ENCODE measurements at places on chromosomes 12 and 14.

DNA sequence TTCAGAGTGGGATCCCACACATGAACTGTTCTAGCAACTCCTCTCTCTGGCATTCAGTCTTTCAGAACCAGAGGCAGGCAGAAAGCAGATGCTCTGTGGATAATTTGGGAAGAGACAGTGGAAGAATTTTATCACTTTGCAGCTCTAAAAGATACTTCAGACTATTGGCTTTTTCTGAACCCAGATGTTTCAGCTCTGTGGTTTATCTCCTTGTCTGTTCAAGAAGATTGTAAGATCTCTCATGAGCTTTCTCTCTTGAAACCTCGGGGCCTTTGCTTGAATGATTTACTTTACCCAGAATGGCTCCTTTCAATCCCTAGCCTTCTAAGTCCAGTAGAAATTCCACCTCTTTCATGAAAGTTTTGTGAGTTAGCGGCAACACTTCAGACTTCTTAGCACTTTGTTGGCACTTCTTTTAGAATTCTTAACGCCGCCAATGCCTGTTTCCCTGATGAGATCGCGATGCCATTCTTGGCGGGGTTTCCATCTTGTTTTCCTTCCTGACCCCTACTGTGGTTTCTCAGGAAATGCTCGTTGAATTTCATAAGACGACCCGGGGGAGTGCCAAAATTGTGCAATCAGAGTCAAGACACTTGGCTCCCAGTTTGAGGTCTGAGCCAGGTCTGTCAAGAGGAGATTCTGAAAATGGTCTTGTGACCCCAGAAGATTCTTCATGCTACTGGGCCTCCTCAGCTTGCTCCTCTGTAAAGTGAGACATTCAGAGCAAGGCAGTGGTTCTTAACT lies 107.0 kb upstream of the PRICKLE1 start:
- no peak for DNase-seq

DNA sequence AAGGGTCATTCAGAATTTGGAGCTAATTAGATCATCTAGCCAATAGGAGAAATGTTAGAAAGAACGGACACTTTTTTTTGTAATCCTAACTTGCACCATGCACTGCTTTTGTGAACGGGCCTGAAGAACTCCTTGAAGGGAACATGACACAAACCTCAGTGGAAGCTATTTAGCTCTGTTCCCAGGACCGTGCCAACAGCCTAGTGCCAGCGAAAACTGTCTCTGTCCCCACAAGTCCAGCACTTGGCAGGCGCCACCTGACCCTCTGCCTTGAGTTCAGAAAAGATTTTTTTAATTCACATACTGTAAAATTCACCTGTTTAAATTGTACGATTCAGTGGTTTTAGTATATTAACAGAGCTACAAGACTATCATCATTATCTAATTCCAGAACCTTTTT lies 31.3 kb upstream of the KCNA5 start:
- no peak for DNase-seq

GRCh38 chr14:99321955-99322730 lies 50.1 kb upstream of the BCL11B start:
- DNase-seq, result no peak

DNA sequence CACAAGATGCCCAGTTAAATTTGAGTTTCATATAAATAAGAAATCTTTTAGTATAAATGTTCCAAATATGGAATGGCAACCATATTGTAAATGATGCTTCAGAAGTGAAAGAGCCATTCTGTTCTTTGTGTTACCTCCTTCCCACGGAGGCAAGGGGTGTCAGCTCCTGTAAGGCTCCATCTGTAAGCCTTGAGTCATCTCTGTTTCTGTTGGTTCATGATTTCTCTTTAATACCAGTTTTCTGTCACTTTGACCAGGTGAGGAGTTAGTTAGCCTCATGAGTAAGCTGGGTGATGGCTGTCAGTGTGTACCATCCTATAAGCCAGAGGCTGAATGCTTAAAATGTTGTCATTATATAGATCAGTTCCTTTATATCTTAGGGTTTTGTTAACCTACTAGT lies 61.9 kb downstream of the TMEM30B start:
- no peak for DNase-seq

- no peak for DNase-seq
These were observed 6.0 kb downstream of the DMAC2L start for GRCh38 chr14:50318031-50318626.

GRCh38 chr12:103561174-103561573 lies 25.9 kb upstream of the STAB2 start:
- DNase-seq, result no peak

DNA sequence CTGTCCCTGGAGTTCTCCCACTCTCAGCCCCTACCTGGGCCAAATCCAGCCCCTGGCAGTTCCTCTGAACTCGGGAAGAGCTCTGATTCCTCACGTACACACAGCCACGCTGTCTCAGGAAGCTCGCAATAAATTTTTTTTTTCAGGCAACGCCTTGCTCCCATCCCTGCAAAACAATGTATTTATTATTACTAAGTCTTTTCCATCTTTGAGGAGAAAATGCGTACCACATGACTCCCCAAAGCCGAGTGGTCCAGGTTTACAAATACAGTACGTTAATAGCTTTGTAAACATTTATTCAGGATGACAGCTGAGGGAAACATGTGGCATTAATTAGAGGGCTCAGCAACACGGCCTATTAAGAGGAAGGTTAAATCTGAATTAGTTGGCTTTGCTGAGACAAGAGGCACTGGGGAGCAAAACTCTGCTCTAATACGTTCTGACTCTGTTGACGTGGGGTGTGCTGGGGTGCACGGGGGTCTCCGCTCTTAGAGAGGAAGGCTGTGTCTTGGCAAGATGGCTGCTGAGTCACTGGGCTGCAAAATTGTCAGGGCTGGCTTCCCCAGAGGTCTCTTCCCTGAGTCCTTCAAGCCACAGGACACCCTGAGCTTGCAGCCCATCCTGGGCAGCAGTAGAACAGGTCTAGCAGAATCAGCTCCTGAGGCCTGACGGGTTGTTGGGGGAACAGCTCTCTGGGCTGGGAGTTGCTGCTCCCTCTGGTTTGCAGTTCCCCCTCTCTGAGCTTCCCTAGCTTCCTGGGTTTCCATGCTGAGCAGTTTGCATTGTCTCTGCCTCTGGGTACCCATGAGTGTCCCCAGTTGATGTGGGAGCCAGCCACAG lies 185.2 kb upstream of the TBX3 start:
- DNase-seq, result no peak

GRCh38 chr12:1418144-1418543 lies 176.2 kb downstream of the FBXL14 start:
- DNase-seq, result no peak

- no peak for DNase-seq
These were observed 43.0 kb downstream of the CCNK start for GRCh38 chr14:99524091-99524661.

- DNase-seq, result no peak
These were observed 21.0 kb downstream of the PIGH start for GRCh38 chr14:67579040-67579439.

DNA sequence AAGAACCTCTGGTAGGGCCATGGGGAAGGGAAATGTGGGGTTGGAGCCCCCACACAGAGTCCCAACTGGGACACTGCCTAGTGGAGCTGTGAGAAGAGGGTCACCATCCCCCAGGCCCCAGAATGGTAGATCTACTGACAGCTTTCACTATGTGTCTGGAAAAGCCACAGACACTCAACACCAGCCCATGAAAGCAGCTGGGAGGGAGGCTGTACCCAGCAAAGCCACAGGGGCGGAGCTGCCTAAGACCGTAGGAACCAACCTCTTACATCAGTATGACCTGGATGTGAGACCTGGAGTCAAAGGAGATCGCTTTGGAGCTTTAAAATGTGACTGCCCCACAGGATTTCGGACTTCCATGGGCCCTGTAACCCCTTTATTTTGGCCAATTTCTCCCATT lies 97.8 kb downstream of the HMGA2 start:
- DNase-seq, result no peak

- DNase-seq, result no peak
These were observed 47.6 kb upstream of the RBM19 start for GRCh38 chr12:114013575-114014345.

DNA sequence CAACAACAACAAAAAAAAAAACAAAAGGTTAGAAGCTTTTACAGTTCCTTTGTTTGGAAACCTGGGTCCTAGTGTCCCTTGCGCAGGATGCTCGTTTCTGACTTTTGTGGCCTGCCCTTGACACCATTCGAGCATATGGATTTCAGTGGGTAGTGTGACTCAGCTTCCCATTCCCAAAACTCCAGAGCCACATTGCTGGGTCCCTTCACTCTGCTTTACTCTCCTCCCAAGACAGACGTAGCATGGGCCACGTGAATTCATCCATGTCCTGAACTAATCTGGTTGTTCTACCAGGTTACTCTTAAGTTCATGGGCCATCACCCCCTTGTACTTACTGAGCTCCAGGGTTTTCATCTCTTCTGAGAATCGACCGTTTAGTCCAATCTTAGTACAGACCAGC lies 68.0 kb upstream of the MAX start:
- DNase-seq, result no peak

DNA sequence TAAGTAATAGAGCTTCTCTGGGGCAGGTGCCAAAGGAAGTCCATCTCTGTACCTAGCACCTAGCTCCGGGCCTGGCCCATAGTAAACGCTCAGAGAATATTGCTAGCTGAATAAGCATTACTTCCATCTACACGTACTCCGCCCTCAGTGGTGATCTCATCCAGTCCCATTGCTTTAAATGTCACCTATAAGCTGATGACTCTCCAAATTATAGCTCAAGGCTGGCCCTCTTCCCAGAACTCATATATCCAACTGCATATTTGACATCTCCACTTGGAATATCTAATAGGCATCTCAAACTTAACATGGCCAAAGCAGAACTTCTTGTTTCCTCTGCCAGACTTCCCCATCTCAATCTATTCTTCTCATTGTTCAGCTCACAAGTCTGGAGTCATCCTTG lies 6.9 kb upstream of the DYNLL1 start:
- DNase-seq, result no peak

- DNase-seq, result no peak
These were observed 35.1 kb downstream of the SPX start for GRCh38 chr12:21561158-21561557.

All from GM18507 (cell line).